Stimulated activated CD4-positive, alpha-beta T cell treated with anti-CD3 and anti-CD28 coated beads, Interleukin-12 subunit alpha, Interleukin-12 subunit beta, amount 100 ng/mL, for 48 hours (primary cell): ENCODE measurements at places on chromosomes 7 and 10.

DNA sequence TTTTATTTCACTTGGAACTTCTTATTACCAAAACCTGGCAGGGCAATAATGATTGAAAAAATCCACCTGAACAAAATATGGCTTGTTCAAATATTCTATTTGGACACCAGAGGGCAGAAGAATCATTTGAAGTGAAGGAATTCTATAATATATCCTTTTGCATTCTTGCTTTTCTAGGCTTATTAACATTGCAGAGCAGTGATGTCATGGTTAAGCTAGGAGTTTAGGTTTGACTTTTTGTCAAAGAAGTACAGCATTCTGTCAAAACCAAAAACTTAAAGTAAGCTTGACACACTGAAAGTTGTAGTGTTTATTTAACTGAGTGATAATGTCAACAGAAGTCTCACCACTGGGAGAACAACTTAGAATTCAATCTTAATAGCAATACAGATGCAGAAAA, 156.0 kb downstream of the SEMA3D start:
- no peak for DNase-seq

GRCh38 chr10:68332259-68333057, at the start of gene PBLD:
TSS of gene PBLD (minus strand) at chr10:68332928. CDS start at chr10:68306844, 26,084 bp downstream.
- peak; percentile 39 for DNase-seq

DNA sequence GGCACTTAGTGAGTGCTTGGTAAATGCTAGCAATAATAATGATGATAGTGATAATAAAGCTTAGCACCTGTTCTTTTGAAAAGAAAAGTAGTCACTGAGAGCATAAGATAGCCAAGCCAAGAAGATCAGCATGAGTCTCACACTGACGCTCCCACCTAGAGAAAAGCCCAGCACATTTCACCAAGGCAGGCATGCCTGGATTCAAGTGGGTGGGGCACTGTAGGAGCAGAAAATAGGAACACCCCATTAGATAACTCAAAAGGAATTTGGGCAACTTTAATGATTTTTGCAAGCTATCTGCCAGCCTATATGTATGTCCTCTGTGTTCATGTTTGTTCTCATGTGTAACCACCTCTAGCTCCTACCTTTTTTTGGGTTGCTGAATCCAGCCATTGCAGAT, 18.1 kb upstream of the SORBS1 start:
- no peak for DNase-seq

DNA sequence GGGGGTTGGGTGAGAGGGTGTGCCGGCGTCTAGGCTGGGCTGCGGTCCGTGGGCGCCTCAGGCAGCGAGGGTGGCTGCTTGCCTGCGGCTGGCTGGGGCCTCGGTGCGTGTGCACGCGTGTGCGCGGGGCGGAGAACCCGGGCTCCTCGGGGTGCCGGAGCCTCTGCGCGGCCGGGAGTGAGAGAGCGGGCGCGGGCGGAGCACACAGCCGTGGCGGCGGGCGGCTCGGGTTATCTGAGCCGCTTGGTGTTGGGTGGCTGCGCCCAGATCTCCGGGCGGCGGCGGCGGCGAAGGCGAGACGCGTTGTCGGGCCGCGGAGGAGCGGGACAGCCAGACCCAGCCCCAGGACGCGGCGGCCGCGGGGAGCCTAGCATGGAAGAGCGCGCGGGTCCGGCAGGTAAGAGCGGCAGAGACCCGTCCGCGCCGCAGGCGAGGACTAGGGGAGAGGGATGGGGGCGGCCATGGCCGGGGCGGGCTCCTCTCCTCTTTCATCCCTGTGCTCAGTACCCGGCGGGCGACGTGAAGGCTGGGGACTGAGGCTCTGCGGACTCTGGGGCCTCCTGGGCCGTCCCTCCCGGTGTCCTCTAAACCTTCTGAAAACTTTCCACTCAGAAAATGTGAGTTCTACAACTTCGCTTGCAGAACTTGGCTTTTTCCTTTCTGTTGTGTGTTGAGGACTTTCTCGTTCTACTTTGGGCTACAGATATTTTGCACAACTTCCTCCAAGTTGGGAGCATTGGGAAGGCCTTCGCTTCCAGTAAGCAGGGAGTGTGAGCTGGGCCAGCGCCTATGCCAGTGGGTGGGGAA, 9.8 kb upstream of the PAX2 start:
- no peak for DNase-seq

GRCh38 chr10:113879691-113880090, 25.2 kb downstream of the NHLRC2 start:
- DNase-seq = no peak
